Camera-type eye (tissue), 1 donor: ENCODE measurements at places on chromosomes 1 and 21. TPM values are rescaled to one million over a fixed set of nuclear protein-coding genes. Genes with fewer than 3 reads are reported as not detected.

KRTAP21-2 gene
- not detected for total RNA-seq

PARK7 gene
- 168 TPM for total RNA-seq

NPPA gene
- 0.77 TPM for total RNA-seq

LHX8 gene
- total RNA-seq = not detected

SELENON gene
- 44.3 TPM for total RNA-seq

MYCBP gene
- total RNA-seq = 10.4 TPM

G0S2 gene
- total RNA-seq = 9.5 TPM

AMY1C gene
- not detected for total RNA-seq

SERTAD4 gene
- total RNA-seq = 9.3 TPM

PEAR1 gene
- 13.7 TPM for total RNA-seq

ABCG1 gene
- 57.7 TPM for total RNA-seq

C1orf21 gene
- 43.2 TPM for total RNA-seq

DDOST gene
- 141 TPM for total RNA-seq

C4BPB gene
- total RNA-seq = 0.60 TPM

C1orf115 gene
- total RNA-seq = 14.3 TPM

TFF2 gene
- total RNA-seq = not detected

UTS2 gene
- total RNA-seq = not detected

GJA9 gene
- total RNA-seq = not detected

IGFN1 gene
- total RNA-seq = 1.2 TPM

VCAM1 gene
- 17.2 TPM for total RNA-seq

OR2L13 gene
- total RNA-seq = 0.71 TPM

MCOLN3 gene
- 3.0 TPM for total RNA-seq

LCE3E gene
- total RNA-seq = not detected

LCE1E gene
- total RNA-seq = not detected

TEDDM1 gene
- total RNA-seq = not detected

ODR4 gene
- 46.9 TPM for total RNA-seq

KANK4 gene
- total RNA-seq = 18.5 TPM
